ENCODE measurements at places on chromosomes 2 and 18.

DNA sequence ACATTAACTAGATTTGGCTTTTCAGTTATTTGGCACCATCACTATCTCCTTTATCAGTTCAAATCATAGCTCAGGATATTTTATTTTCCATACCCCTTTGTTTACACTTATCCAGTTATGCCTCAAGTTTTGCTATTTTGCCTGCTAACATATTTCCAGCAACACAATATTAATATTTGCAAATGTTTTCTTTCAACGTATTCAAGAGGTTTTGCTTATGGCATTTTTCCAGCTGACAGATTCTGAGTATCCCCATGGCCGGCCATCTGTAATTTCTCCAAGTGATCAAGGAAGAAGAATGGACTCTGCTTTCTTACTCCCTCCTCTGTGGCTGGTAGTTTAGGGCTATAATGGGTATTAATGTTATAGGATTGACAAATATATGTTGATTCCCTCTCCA is 49.4 kb downstream of the RND3 start:
- DNase-seq = no peak

GRCh38 chr18:63850020-63850419 is 37.5 kb upstream of the SERPINB2 start:
- DNase-seq = no peak

- no peak for DNase-seq
These were observed 347.7 kb downstream of the KIAA1328 start for GRCh38 chr18:37176621-37176934.

DNA sequence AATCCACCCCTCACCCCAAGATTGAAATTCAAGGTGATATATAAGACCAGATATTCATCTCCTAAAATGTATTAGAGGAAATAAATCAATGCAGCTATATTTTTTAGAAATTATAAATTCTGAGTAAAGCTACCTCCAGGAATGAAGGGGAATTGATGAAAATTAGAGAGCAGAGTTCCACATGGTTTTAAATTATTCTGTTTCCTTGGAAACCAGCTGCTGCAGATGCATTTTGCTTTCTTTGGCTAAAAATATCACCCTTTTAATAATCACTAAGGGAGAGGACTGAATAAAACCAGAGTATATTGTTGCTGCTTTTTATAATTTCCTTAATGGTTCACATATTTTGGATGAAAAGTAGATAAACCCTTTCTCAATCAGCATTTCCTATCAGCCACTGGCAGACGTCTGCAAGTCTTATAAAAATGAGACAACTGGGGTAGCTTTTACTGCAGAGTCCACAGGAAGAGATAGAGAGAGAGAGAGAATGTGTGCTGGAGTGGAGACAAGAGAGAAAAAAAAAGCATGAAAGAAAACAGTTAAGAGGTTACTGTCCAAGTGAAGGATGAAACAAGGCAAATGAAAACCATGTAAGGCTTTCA is 2.0 kb downstream of the CSRNP3 start:
- DNase-seq = no peak

GRCh38 chr2:113211226-113212105 is 37.7 kb downstream of the PSD4 start:
- no peak for DNase-seq

DNA sequence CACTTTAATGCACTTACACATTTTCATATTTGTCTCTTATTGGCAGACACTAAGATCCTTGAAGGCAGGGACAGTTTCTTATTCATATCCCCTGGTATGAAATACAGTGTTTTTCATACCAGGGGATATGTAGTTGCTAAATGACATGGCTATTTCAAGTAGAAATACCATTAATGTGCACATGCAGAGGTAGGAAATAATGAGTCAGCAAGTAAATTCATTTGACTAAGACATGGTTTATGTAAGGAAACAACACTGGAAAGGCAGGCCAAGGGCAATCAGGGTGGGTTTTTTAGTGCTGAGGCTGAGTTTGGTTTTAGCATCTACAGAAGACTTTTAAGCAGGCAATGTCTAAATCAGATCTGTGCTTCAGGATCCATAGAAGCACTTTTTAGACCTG is 155.9 kb downstream of the WDPCP start:
- no peak for DNase-seq

GRCh38 chr2:45728458-45728942 is 77.0 kb downstream of the PRKCE start:
- DNase-seq = no peak

DNA sequence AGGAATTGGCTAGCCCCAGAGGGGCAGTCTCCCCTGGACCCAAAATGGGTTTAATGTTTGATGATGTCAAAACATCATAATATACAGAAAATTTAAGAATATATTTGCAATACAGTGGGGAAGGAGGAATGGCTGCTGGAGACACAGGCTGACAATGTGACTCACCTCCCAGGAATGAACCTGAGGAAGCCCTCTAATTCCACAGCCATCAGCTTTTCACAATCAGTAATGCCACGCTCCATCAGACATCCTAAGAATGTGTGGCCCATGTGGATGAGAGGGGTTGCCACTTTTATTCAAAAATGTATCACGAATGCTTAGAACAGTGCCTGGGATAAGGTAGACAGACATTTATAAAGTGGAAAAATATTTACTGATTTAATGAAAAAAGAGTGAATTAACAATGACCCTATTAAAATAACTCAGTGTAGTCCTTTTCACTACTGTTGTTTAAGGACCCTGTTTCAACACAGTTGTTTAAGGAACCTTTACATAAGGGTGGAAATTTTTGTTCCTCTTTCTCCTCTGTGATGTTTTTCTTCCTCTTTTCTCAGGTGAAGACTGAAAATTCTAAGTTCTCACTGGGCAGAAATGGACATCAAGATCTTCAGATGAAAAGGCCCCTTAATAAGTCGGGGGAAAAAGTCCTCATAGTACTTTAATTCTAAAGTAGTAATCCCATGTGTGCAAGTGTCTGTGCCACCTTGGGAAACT is 17.5 kb upstream of the TMEM163 start:
- DNase-seq = no peak

DNA sequence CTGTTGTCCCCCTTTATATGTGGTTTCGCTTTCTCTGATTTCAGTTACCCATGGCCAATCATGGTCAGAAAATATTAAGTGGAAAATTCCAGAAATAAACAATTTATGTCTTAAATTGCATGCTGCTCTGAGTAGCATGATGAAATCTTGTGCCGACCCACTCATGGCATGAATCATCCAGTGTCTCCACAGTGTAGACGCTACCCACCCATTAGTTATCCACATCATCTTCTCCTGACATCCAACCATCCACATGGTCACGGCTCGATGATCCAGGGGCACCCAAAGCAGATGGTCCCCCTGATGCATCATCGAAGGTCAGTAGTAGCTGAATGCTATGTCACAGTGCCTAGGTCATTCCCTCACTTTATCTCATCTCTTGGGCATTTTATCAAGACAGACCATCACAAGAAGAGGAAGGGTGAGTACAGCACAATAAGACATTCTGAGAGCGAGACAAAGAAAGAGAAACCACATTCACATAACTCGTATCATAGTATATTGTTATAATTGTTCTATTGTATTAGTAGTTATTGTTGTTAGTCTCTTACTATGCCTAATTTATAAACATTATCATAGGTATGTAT is 44.1 kb upstream of the ACKR3 start:
- DNase-seq = no peak

DNA sequence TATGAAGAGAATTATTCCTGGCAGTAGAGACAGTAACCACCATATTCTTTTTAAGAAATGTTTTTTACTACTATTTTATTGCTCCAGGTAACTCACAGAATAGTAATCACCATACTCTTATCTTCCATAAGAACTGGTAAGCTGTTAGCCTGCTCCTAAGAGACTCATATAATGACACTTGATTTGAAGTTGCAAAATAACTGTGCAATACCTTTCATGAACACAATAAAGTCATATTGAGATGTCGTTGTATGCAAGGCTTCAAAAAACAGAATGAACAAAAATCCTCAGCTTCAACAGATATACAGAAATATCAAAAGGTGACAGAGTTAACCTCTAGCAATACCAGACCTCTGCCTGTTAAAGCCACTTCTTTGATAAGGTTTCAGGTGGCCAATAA is 360.1 kb downstream of the NBAS start:
- DNase-seq = no peak

GRCh38 chr2:163455815-163456214 is 280.0 kb downstream of the FIGN start:
- no peak for DNase-seq

GRCh38 chr2:206201075-206201848 is 41.6 kb downstream of the EEF1B2 start:
- no peak for DNase-seq

- no peak for DNase-seq
These were observed 312.9 kb downstream of the CYP26B1 start for GRCh38 chr2:71834796-71835195.

DNA sequence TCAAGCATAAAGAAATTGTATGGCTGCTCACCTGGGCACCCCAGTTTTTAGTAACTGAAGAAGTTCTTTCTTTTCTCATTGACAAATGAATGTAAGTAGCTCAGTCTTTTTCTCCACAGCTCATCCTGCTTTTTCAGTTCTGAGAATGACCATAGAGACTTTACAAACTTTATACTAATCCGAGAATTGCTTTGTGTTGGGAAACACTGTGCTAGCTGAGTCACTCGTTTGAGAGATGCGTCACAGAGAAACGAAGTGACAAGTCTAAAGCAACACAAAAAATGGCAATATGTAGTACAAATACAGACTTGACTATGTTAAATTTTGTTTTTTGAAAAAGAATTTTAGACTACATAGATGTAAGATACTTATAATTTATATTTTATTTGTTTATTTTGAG is 9.0 kb downstream of the LRRTM4 start:
- no peak for DNase-seq

DNA sequence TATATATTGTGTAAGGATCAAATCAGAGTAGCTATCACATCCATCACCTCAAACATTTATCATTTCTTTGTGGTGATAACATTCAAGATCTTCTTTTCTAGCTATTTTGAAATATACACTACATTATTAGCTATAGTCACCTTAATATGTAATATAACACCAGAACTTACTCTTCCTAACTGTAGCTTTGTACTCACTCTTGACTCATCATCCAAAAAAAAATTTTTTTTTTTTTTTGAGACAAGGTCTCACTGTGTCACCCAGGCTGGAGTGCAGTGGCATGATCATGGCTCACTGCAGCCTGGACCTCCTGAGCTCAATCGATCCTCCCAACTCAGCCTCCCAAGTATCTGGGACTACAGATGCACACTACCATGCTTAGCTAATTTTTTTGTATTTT is 153.3 kb downstream of the EML6 start:
- DNase-seq = no peak

DNA sequence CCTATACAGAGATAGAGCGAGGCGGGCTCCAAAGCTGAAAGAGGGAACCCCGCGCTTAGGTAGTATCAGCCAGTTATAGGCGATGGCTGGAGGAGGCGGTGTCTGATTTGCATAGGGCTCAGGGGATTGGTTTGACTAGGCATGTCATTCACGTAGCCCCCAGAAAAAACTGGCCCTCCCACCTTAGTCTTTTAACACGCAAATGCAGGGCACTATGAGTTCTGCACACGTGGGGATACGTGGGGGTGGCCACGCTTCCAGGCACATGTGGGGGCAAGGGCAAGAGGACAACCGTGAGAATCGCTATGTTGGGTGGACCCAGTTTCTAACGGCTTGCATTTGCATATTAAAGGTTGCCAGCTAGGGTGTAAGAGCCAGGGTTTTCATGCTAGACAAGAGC is 56.7 kb upstream of the MSTN start:
- no peak for DNase-seq

- DNase-seq = no peak
These were observed 58.0 kb upstream of the TMEM178A start for GRCh38 chr2:39607538-39608262.

DNA sequence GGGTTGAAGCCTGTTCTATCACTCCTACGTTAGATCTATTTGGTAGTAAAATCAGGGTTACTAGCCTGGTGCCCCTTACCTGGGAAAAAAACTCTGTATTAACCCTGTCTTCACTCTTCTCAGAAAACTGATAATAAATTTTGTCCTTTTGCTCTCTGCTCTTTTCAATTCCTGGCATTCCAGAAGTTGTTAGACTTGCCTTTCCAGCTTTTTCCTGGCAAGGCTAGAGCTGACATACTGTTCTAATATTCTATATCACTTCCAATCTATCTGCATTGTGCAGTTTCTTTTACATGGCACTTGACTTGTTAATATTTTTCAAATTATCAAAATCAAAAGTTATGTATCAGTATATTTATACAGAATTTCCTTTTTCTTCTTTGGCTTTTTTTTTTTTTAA is 162.2 kb downstream of the FIGN start:
- DNase-seq = no peak

- DNase-seq = no peak
These were observed 42.3 kb upstream of the FAM136A start for GRCh38 chr2:70344195-70344594.

DNA sequence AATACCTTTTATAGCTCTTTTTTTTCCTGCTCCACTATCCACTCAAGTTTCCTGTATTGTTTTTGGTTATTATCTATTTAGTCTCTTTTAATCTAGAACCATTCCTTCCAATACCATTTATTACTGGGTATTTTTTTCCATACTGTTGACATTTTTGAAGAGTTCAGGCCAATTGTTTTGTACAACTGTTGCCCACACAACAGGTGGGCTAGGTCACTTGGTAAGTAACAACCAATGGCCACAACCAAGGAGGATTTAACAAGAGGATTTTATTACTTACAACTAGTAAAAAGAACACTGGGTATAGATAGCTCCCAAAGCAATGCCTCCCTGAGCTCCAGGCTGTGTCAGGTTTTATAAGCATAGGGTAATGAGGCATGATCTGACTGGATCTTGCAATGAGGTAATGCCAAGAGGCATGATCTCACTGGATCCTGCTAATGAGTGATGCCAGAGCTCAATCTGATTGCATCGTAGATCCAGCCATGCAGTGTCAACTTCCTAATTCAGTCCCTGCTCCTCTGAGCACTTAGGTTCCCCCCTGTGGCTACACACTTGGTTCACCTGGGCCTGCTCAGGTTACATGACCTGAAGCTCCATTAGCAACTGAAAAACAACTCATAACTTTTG is 7.1 kb upstream of the CEP68 start:
- no peak for DNase-seq

- DNase-seq = no peak
These were observed 483.9 kb downstream of the DPP10 start for GRCh38 chr2:114926303-114926702.

DNA sequence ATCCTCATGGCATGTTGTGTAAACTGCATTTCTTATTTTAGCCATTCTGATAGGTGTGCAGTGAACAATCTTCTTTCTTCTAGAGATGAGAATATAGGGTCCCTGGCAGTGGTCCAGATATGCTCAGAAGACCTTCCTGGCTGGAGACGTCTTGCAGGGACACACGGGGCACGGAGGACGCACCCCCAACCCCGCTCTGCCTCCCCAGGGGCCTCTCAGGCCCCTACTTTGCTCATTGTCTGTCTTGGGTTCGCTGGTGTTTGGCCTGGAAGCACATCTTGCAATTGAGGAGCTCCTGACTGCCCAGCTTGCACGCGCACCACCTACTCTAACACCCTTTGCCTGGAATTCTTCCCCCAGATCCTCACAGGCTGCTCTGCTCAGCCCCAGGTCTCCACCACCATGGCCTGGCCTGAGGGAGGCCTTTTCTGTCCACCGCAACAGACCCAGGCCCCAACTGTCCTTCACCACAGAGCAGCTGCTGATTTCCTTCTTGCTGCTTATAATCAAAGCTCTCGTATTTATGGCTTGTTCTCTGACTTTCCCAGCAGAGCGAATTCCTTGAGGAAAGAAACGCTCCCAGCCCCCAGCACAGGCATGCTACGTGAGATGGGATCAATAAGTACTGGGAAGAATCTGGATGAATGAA is 295.9 kb upstream of the HDAC4 start:
- no peak for DNase-seq
